Caudate nucleus (tissue), 63 donors: ENCODE measurements at places on chromosomes 2 and 18.

GRCh38 chr18:32276906-32277305 is 87.1 kb downstream of the MEP1B start:
- no peak for DNase-seq

- no peak for DNase-seq
Measured at GRCh38 chr18:9855681-9856080, 30.1 kb upstream of the TXNDC2 start.

DNA sequence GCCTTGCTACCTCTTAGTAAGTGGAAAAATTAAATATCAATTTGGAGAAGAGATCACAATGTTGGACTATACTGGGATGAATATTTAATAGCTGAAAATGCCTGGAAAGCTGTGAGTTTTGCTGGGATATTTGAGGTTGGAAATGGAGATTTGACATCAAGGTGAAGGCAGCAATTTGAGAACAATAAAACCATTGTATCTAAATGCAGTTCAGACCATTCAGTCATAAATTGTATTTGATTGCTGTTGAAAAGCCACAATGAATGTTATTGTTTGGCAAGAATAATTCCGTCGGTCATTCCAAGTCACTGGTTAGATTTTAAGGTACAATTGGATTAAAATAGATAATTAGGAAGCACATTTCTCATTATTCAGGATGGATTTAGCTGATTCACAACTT is 325.6 kb downstream of the HRH4 start:
- DNase-seq = no peak

DNA sequence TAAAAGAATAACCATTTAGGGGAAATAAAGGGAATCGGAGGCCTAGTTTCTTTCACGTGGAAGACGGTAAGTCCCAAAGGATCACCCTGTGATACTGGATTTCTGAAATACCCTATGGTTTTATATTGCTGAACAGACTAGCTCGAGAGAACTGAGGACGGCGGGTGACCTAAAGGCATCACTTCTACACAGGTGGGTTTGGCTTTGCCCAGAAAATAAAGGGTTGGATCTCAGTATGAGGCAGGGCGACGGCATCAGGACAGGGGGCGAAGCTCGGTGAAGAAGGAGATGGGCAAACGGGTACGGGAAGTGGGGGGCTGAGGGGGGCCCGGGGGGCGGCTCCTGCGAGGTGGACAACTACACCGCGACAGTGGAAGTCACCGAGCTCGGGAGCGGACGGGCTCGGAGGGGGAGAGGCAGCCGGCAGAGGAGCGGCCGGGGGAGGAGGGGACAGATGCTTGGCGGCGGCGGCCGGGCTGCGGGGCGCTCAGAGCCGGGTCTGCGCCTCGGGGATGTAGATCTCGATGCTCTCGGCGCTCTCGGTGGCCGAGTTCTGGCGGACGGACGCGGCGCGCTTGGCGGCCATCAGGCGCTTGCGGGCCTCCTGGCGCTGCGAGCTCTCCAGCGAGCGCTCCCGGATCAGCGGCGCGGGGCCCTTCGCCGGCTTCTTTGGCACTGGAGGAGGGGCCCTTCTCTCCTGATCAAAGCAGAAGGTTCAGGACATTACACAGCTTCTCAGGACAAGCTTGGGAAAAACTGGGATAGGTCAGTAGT is 48.9 kb downstream of the TGIF1 start:
- DNase-seq = no peak

DNA sequence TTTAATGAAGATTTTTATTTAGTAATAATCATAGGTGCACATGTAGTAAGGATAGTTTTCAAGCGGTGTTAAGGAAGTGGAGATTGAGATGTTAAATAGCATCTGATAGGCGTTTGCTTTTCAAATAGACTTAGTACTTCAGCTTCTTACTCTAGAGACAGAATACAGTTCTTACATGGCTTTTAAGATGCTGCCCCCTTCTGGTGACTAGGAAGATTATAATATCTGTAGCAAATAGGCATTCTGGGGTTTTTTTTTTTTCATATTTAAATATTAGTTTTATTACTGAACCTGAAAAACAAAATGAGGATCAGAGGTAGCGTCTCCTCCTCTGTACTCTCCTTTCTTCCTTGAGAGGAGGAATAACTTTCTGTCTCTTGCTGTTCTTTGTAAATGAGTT is 100.2 kb downstream of the AGAP1 start:
- DNase-seq = no peak

GRCh38 chr2:240138254-240138984 is 2.0 kb downstream of the OTOS start:
- no peak for DNase-seq

DNA sequence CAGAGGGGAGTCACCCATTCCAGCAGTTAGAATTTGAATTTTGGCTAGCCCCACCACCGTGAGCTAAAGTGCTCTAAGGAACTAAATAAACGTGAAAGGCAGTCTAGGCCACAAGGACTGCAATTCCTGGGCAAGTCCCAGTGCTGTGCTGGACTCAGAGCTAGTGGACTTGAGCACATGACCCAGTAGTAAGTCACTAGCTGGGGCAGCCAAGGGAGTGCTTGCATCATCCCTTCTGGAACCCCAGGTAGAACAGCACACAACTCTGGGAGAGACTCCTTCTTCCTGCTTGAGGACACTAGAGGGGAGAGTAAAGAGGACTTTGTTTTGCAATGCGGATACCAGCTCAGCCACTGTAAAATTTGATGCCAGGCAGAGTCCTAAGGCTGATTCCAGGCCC is 672.2 kb downstream of the CPS1 start:
- no peak for DNase-seq

- no peak for DNase-seq
Measured at GRCh38 chr2:187774551-187775071, 220.4 kb upstream of the TFPI start.

DNA sequence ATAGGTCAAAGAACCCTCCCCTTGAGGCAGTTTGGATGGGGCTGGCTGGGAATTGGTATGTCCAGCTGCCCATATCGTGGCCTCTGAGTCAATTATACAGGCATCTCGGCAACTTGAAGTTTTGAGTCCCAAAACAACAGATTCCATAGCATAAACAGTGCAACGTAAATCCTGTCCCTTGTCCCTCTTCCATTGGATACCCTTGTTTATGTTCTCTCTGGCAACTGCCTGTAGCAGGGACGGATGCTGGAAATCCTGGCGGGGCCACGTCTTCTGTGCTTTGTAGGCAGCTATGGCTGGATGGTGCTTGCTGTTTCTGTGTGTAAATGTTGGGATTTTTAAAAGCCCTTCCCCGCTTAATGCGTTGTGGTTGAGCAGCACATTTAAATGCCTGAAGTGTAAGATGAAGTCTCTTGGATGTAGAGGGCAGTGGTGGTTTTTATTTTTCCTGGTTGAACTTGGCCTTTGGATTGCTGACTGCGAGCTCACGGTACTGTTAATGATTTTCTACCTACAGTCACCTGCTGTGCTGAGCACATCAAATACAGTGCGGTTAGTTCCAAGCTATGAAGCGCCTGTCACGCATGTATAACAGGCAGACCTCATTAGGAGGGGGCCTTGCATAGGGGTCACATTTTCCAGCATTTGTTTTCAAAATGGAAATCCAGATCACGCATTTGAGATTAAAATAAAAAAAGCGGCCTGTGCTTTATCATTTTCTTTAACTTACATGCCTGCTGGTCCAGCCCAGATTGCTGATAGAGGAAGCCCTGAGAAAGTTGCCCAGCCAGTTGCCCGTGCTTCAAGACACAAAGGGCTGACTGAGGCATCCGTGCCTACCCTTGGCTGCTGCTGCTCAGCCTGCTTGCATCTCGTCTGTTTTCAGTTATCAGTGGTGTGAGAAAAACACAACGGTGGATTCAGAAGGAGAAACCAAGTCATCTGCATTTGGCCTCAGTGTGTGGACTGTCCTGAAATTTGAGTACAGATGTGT is 84.7 kb downstream of the NEDD4L start:
- DNase-seq = no peak
